ENCODE measurements at places on chromosomes 3 and 15.

GRCh38 chr3:63477494-63478129, 174.9 kb upstream of the SNTN start:
- no peak for DNase-seq

GRCh38 chr3:125594125-125594524, 1.2 kb downstream of the OSBPL11 start:
- no peak for DNase-seq

DNA sequence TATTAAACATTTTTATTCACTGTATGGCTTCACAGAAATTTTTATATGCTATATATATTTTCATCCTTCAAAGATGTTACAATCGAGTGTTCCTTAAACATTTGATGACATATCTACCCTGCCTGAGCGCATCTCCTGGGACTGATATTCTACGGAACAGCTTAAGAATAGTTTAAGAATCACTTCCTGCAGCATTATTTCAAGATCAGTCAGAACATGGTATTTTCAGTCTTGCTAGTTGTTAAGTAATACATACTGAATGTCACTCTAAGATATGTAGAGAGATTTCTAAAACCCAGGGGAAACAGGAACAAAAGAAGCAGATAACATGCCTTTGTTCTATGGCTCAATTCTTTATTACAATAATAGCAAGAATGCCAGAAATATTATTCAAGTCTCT, 8.7 kb downstream of the COL8A1 start:
- no peak for DNase-seq

GRCh38 chr15:35737441-35737840, 191.5 kb upstream of the DPH6 start:
- no peak for DNase-seq
